ENCODE measurements at places on chromosomes 3 and 15. TPM values are rescaled to one million over a fixed set of nuclear protein-coding genes. Genes with fewer than 3 reads are reported as not detected.

SCAMP5 gene
- total RNA-seq, result 0.79 TPM

AADACL2 gene
- not detected for total RNA-seq

TM4SF1 gene
- 183 TPM for total RNA-seq

AGBL1 gene
- total RNA-seq, result not detected

DLL4 gene
- total RNA-seq, result 0.16 TPM
